Bronchial epithelial cell (primary cell): ENCODE measurements at places on chromosomes 6 and 20. TPM values are rescaled to one million over a fixed set of nuclear protein-coding genes. Genes with fewer than 3 reads are reported as not detected.

DNA sequence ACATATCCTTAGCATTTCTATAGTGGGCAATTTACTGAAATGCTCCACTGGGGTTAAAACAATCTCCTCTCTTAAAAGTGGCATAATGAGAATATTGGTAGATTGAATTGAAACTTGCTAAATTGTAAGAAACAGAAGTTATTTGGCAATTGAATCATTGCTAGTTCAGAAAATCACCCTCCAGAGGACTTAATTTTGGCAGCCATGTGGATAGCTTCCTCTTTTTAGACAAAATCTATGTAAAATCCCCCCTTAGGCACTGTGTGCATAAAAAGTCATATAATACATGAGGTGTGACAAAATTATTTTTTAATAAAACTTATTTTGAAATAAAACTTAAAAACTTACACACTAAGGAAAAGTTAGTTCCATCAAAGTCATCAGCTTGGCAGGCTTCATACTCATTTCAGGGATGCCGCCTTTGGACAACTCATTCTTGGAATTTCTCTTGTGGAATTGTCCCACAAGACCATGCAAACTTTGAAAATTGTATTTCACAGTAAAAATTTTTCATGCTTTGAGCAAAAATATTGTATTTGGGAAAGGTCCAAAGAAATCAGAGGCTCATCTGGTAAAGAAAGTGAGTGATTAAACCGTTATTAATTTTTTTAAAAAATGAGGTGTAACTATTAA lies 473.0 kb downstream of the BCKDHB start:
- DNase-seq = no peak

DNA sequence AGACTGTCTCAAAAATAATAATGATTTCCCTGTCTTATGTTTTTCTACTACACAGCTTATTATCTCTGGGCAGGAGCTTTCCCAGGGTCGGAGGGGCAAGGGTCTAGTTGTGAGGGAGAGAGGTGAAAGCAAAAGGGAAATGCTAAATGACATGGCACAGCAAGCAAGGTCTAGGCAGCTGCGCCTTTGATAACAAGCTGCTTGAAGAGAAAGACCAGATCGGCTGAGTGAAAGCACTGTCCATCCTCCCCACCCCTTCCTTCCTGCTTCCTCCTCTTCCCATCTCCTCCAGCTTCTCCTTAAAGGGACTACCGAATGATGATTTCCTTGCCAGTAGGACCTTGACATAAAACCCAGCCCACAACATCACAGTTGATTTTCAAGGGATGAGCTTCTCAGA lies 158.1 kb upstream of the AKAP12 start:
- DNase-seq = no peak

Gene ARHGAP40
- total RNA-seq = 1.1 and 2.7 TPM in 2 replicates

Gene TRIM31
- total RNA-seq = 0.13 TPM in 1 of 2 replicates, not detected in the other

Gene WFDC5
- total RNA-seq = 0.79 and 4.1 TPM in 2 replicates

Gene OXT
- not detected in 2 replicates for total RNA-seq

DNA sequence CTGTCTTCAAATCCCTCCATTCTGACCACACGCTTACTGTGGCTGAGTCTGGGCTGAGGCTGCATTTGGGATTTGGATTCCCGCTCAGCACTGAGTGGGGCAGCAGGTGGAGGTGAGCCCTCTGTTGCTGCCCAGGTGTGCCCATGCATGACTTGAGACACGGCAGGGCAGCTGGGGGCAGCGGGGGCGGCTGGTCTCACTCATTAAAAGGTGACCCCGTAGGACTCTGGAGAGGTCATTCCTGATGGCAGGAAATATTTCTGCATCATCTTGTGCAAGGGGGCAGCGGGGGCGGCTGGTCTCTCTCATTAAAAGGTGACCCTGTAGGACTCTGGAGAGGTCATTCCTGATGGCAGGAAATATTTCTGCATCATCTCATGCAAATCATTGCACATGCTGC lies 49.8 kb downstream of the SMOC2 start:
- no peak for DNase-seq

Gene GGTLC1
- total RNA-seq = not detected in 2 replicates
